Mesangial cell (primary cell): ENCODE measurements at places on chromosomes 4 and X. TPM values are rescaled to one million over a fixed set of nuclear protein-coding genes. Genes with fewer than 3 reads are reported as not detected.

The ERAS gene
- not detected in 2 replicates for total RNA-seq

The BRS3 gene
- not detected in 2 replicates for total RNA-seq

The MAGEA11 gene
- total RNA-seq = not detected in 2 replicates

The SORCS2 gene
- 0.65 and 1.3 TPM in 2 replicates for total RNA-seq

The OPN1LW gene
- total RNA-seq = not detected in 2 replicates

The PITX2 gene
- 0.49 and 4.1 TPM in 2 replicates for total RNA-seq

The VSIG1 gene
- total RNA-seq = 0.16 and 0.51 TPM in 2 replicates

The SLC9B2 gene
- 8.5 and 9.0 TPM in 2 replicates for total RNA-seq

The AP1S2 gene
- 26.4 and 61.3 TPM in 2 replicates for total RNA-seq

The QRFPR gene
- 0.33 TPM in 1 of 2 replicates, not detected in the other for total RNA-seq

The BMX gene
- total RNA-seq = not detected in 2 replicates

The PCGF3 gene
- 27.4 and 39.2 TPM in 2 replicates for total RNA-seq

The SLC9A7 gene
- total RNA-seq = 9.8 and 12.1 TPM in 2 replicates

The LNX1 gene
- total RNA-seq = 0.33 and 1.0 TPM in 2 replicates

The PHOX2B gene
- not detected in 2 replicates for total RNA-seq

The SPP1 gene
- total RNA-seq = 46.0 and 349 TPM in 2 replicates

The GSX2 gene
- total RNA-seq = not detected in 2 replicates

The MAGED1 gene
- 180 and 247 TPM in 2 replicates for total RNA-seq

The HS6ST2 gene
- 5.9 and 6.1 TPM in 2 replicates for total RNA-seq

The GPR143 gene
- 27.1 and 33.6 TPM in 2 replicates for total RNA-seq

The ZNF827 gene
- 21.3 and 34.0 TPM in 2 replicates for total RNA-seq

The MAML3 gene
- 0.65 and 3.3 TPM in 2 replicates for total RNA-seq

The GLRA3 gene
- total RNA-seq = under 0.01 TPM in 1 of 2 replicates, not detected in the other

The FAAH2 gene
- 0.38 TPM in 1 of 2 replicates, not detected in the other for total RNA-seq

The PDGFC gene
- total RNA-seq = 72.2 and 107 TPM in 2 replicates

The ATP2B3 gene
- total RNA-seq = under 0.01 TPM in 1 of 2 replicates, not detected in the other

The ENAM gene
- total RNA-seq = 0.89 TPM in 1 of 2 replicates, not detected in the other

The CXCL10 gene
- total RNA-seq = not detected in 2 replicates

The RASL11B gene
- total RNA-seq = 0.65 and 0.76 TPM in 2 replicates

The NMU gene
- 3.0 and 5.5 TPM in 2 replicates for total RNA-seq

The DDX53 gene
- not detected in 2 replicates for total RNA-seq

The VEGFD gene
- total RNA-seq = not detected in 2 replicates

The TMEM35A gene
- 0.16 and 0.38 TPM in 2 replicates for total RNA-seq

The CENPVL1 gene
- not detected in 2 replicates for total RNA-seq

The SLC34A2 gene
- 2.7 TPM in 1 of 2 replicates, not detected in the other for total RNA-seq

The ARMCX2 gene
- 33.7 and 41.4 TPM in 2 replicates for total RNA-seq

The SSR4 gene
- 224 and 257 TPM in 2 replicates for total RNA-seq

The GAK gene
- 98.2 and 116 TPM in 2 replicates for total RNA-seq
